Activated CD4-positive, alpha-beta T cell treated with anti-CD3 and anti-CD28 coated beads for 36 hours (primary cell): ENCODE measurements at places on chromosomes 1 and 21. TPM values are rescaled to one million over a fixed set of nuclear protein-coding genes. Genes with fewer than 3 reads are reported as not detected.

Gene RAB25
- 0.77 TPM for total RNA-seq

Gene SH3BGR
- 2.7 TPM for total RNA-seq

Gene EDEM3
- total RNA-seq, result 15.2 TPM

Gene PPP1R8
- 65.9 TPM for total RNA-seq

Gene RALGPS2
- total RNA-seq, result 5.5 TPM

Gene C1orf185
- not detected for total RNA-seq

Gene CTH
- 29.8 TPM for total RNA-seq

Gene FAM78B
- 0.34 TPM for total RNA-seq

Gene CHODL
- 0.07 TPM for total RNA-seq

Gene OR11L1
- total RNA-seq, result not detected

Gene CHI3L1
- total RNA-seq, result 0.09 TPM

Gene PROK1
- total RNA-seq, result not detected

Gene NLRP3
- total RNA-seq, result 1.0 TPM

Gene CD84
- total RNA-seq, result 17.8 TPM

Gene HAPLN2
- 0.34 TPM for total RNA-seq

Gene TSPAN2
- total RNA-seq, result 0.69 TPM

Gene TSPEAR
- total RNA-seq, result not detected

Gene TNFAIP8L2
- 19.2 TPM for total RNA-seq

Gene INKA2
- 0.49 TPM for total RNA-seq

Gene FCRL2
- not detected for total RNA-seq
